ENCODE measurements at places on chromosomes 11 and 22.

GRCh38 chr11:19800162-19800561 is 87.5 kb downstream of the NAV2 start:
- no peak for DNase-seq

GRCh38 chr11:74024261-74025029 is 15.6 kb upstream of the UCP3 start:
- peak; percentile 81 for DNase-seq

DNA sequence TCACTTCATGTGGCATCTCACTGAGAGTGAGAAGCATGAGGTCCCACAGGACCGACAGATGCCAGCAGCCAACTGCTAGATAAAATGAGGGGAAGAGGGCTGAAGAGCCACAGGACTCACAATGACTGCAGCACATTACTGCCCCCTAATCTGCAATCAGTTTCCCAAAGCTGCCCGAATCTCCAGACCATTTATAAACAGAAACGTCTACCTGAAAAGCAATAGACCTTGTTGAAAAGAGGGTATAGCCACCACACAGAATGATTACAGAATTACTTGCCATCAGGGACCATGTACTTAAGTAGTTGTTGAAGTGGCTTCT is 12.4 kb upstream of the TEF start:
- DNase-seq: no peak

- no peak for DNase-seq
Measured at GRCh38 chr22:47626428-47627390, 864.3 kb downstream of the TBC1D22A start.

DNA sequence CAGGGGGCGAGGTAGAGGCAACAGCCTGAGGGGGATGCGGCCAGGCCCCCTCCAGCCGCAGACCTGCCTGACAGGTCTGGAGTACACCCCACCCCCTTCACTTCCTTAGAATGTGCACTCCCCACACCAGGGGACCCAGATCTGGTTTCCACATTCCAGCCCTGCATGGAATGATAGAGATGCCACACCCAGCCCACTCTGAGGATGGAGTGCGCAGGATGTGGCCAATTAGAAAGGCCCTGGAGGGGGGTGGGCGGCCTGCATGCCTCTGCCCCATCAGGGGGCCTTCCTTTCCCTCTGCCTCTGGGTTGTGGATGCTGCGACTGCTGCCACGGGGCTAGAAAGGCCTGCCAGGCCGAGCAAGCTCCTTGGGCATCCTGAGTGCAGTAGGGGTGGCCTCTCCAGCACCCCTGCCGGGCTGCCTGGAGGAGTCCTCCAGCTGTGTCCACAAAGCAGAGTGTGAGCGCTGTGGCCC is 28.2 kb upstream of the MGAT3 start:
- DNase-seq: no peak

DNA sequence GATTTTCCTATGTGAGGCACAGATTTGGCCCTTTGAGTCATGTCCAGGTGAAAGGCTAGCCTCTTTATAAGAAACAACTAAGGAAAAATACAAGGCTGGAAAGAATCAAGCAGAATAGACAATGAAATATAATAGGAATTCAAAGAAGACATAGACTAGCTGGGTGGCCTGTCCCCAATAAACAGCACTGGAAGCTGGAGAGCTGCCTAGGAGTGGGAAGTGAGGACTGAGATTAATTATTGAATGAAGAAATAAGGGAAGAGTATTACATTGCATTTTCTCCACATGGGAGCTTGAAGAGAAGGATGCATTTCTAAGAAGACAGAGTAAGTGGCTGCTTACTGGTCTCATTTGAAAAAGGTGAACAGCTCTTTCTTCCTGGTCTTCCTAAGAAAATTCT is 100.0 kb downstream of the CCDC34 start:
- DNase-seq: no peak

Measured in fibroblast of the conjunctiva (primary cell).